Caki2 (cell line): ENCODE measurements at places on chromosomes 13 and 19.

DNA sequence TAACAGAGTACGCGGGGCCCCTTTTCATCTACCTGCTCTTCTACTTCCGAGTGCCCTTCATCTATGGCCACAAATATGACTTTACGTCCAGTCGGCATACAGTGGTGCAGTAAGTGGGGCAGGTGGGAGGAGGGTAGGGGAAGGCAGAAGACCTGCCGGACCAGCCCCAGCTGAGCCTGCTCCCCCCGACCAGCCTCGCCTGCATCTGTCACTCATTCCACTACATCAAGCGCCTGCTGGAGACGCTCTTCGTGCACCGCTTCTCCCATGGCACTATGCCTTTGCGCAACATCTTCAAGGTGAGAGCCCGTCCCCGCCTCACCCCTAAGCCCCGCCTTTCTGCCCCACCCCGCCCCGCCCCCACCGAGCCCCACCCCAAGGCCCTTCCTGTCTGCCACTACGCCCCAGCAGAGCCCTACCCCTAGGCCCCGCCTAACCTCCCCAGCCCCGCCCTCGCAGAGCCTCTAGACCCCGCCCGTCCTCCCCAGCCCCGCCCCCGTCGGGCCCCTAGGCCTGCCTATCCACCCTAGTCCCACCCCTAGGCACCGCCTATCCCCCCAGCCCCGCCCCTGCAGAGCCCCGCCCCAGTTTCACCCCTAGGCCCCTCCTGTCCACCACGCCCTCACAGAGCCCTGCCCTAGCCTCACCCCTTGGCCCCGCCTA is 7.7 kb downstream of the NDUFB7 start:
- no peak for DNase-seq

DNA sequence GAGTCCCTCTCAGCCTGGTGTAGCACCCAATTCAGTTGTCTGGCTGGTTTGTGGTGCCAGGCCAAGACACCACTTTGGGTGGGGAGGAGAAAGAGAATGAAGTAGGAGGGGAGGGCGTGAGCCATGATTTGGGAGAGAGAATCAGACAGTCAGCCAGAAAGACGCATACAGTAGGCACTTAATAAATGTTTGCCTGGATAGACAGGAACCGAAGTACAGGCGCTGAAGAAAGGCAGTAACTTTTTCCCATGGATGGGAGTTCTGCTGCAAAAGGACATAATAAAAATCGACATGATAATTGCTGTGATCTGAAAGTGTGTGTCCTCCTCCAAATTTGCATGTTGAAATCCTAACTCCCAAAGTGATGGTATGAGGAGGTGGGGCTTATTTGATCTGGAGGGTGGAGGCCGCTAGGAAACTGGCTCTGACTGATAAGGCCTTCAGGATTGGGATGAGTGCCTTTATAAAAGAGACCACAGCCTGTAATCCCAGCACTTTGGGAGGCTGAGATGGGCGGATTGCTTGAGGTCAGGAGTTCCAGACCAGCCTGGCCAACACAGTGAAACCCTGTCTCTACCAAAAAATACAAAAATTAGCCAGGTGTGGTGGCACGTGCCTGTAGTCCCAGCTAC is 38.4 kb upstream of the PDCD5 start:
- no peak for DNase-seq

- no peak for DNase-seq
Measured at GRCh38 chr19:55391702-55392615, 6.2 kb downstream of the RPL28 start.

DNA sequence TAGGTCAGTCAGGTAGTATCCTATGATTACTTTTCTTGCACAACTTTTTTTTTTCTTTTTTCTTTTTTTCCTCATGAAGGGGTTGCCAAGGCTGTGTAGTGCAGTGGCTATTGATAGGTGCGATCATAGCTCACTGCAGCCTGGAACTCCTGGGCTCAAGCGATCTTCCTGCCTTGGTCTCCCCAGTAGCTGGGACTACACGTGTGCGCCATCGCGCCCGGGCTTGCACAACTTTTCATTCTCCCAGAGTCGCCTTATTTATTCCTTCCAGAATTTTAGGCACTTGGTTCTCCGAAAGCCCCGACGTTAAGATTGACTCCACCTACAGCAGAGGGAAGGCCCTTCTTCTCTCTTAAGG is 867 bp upstream of the ZNF613 start:
- no peak for DNase-seq

DNA sequence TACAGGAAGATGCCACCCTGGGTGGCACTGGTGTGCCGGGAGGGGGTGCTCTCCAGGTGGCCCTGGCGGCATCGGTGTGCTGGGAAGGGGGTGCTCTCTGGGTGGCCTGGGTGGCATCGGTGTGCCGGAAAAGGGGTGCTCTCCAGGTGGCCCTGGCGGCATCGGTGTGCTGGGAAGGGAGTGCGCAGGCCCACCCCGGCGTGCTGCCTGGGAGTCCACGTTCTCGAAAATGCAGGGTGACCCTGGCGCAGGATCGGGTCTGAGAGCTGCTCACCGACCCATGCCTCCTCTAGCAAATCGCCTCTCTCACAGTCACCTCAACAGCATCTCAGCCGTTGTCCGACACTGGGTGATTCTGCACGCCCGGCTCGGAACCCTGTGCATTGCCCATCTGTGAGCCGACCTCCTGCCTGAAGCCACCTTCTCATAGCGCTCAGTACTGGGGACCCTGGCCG is 36.4 kb downstream of the RASA3 start:
- no peak for DNase-seq

DNA sequence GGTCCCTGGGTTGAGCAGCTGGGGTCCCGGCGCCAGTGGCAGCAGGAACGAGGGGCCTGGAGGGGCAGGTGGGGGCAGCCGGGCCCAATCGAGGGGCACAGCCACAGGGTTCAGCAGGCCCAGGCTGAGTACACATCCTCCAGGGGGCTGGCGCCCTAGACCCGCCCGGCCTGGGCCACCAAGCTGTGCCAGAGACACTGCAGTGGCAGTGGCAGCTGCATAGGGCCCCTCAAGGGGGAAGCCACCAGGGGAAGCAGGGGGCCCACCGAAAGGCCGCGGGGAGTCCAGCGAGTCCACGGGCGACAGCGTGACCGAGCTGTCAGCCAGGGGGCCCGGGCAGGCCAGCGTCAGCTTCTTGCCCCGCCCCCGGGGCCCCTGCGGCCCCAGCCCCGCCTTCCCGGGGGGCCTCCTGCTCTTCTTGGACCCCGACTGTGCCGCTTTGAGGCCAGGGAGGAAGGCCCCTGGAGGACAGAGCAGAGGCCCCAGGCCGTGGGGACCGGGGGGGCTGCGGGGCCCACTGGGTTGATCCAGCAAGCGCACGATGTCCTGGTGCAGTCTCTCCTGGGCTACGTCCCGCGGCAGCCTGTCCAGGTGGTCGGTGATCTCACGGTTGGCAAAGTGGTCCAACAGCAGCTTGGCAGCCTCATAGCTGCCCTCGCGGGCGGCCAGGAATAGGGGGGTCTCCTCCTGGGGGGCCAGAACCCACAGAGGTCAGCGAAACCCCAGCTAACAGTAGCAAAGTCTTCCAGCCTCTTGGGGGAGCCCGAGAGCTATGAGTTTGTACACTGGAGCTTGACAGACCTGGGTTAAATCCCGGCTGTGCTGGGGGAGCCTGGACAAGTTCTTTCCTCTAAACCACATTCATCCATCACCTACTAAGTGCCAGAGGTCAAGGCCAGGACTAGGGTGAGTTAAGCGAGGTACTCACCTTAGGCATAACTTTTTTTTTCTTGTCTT is 39.5 kb downstream of the NOTCH3 start:
- DNase-seq, result no peak

DNA sequence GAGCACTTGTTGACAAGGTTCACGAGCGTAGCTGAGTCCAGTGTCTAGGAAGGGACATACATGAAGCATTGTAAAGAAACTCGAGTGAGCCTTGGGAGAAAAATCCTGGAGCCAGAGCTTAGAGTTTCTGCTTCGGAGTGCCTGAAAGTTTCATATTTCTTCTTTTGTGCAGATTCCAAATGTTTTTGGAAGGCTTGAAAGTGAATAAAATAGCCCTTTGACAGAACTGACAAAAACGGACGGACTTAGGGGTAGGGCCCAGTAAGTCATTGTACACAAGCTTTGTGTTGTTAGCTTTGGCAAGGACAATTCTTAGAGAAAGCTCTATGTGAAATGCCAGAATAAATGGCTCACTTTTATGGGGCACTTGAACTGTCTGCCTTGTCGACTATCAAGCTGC is 2.8 kb downstream of the RNF113B start:
- DNase-seq, result no peak

GRCh38 chr19:5687360-5688198 is 2.5 kb upstream of the RPL36 start:
- no peak for DNase-seq

GRCh38 chr19:50896591-50897190 is 14.5 kb downstream of the KLK4 start:
- DNase-seq, result peak; percentile 98
